BE2C (cell line): ENCODE measurements at places on chromosomes 2 and 18.

DNA sequence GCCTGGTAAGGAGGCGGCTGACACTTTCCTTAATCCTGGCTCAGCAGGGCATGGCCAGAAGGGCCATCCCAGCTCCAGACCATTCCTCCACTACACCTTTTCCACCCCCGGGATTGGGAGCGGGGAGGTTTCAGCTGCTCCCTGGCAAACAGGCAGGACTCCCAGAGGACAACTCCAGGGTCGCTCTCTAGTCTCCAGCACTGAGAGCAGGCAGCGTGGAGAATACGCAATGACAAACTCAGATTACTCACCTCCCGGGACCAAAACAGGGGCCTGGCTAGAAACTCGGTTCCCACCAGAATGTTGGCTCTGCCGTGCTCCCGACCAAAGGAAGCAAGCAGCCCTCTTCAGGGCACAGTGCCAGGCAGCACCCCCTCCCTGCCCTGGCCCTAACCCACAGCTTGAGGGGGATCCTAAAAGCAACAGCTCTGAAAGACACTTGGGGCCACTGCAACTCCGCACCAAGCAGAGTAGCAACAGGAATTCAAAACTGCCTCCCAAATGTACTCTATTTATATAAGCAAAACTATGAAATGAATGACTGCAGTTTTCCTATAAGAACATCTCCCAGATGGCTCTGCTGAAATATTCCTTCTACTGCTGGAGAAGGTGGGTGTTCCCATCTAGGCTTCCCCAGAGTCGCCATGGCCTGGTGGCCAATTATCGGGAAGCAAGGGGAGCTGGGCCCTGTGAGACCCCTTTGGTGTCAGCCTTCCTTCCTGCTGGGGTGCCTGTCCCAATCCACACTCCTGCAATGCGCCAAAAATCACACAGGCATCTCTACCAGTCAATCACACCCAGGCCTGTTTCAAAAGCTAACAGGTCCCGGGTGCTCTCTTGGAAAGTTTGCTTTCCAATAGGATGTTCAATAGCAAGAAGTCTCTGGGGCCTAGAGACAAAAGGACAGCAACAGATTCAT is 61.2 kb upstream of the POMC start:
- peak; percentile 32 for DNase-seq

DNA sequence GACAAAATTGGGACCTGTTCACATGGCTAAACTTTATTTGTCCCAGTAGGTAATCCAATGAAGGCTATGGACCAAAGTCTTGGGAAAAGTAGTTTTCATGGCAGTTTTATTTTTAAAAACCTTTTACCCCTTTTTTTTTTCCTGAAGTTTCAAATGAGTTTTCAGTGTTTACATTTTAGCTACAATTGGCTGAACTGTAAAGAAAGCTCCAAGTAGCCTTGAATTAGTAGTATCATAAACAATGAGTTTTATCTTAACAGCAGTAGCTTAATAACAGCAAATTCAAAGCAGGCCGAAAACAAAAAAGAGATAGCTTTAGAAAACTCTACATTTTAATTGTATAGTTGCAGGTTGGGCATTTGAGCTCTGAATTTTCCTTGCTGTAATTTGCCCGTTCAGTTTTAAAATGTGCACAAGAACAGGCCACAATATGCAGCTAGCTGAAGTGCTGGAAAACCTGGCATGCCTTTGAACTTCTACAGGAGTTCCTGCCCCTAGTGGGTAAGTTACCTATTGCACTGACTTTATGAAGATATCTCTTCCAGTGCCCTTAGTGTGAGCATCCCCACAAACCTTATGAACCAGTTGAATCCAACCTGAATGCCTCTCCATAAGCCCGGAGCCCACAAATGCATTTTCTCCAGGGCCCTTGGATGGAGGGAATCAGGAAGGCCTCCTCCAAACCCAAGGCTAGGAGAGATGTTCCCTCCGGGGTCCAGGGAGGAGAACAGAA is 106.7 kb downstream of the XRCC5 start:
- DNase-seq = peak; percentile 40

GRCh38 chr18:62030091-62030985 is 137.5 kb upstream of the RNF152 start:
- no peak for DNase-seq

- no peak for DNase-seq
Measured at GRCh38 chr18:77207540-77207939, 42.1 kb upstream of the GALR1 start.

GRCh38 chr2:230942920-230943896 is 18.2 kb upstream of the GPR55 start:
- DNase-seq = no peak
